ENCODE measurements at places on chromosomes 4 and X. TPM values are rescaled to one million over a fixed set of nuclear protein-coding genes. Genes with fewer than 3 reads are reported as not detected.

The BEX5 gene
- total RNA-seq, result not detected

The TKTL2 gene
- not detected for total RNA-seq

The NKAP gene
- 5.2 TPM for total RNA-seq

The CT45A5 gene
- not detected for total RNA-seq

The MAGEB2 gene
- total RNA-seq, result not detected

The CENPVL1 gene
- not detected for total RNA-seq

The TLR6 gene
- total RNA-seq, result 2.9 TPM

The TMPRSS11A gene
- total RNA-seq, result not detected

The RHOH gene
- total RNA-seq, result 0.82 TPM

The AVPR2 gene
- not detected for total RNA-seq

Measured in glomerular endothelial cell (primary cell).